ENCODE measurements at places on chromosomes 2 and 18.

GRCh38 chr18:45503990-45504389 lies 111.3 kb upstream of the SLC14A2 start:
- peak; percentile 63 for DNase-seq

- peak; percentile 66 for DNase-seq
Measured at GRCh38 chr2:226031647-226032501, 632.4 kb downstream of the NYAP2 start.

DNA sequence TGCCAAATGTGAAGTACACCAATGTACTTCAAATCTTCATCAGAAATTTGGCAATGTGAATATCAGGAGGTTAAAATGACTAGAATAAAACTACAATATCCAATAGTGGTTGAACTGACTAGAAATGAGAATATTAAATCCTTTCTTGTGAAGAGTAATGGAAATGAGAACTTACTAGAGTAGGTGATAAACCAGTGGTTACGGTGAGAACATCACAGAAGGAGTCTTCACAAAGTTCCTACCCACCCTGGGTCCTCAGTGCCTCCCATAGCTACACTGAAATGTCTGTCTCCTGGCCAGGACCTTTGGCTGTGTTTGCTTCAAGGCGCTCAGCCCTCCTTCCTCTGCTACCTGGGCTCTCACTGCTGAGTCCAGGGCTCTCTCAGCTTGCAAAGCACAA lies 289.7 kb downstream of the STK39 start:
- no peak for DNase-seq

DNA sequence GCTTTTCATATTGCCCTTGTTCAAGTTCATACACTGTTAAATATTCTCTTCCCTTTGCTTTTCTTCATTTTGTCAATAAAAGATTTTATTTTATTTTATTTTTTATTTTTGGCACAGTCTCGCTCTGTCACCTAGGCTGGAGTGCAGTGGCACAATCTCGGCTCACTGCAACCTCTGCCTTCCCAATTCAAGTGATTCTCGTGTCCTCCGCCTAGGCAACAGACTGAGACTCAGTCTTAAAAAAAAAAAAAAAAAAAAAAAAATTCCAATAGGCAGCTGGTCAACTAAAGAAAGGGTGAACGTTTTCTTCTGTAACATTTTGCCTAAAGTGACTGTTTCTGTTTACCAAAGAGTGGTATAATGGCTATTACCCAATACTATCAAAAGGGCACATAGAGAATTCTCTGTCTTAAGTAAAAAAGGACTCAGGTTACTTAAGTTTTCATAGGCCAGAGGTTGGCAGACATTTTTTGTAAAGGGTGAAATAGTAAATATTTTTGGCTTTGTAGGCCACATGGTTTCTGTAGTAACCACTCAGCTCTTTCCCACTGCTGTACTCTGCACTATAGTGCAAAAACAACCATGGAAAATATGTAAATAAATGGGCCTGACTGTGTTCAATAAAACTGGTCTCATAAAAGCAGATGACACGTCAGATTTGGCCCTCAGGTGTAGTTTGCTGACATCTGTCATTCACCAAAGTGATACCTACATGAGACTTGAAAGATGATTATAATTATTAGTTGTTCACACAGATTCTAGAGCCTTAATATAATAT lies 113.4 kb downstream of the MIB1 start:
- DNase-seq = no peak

DNA sequence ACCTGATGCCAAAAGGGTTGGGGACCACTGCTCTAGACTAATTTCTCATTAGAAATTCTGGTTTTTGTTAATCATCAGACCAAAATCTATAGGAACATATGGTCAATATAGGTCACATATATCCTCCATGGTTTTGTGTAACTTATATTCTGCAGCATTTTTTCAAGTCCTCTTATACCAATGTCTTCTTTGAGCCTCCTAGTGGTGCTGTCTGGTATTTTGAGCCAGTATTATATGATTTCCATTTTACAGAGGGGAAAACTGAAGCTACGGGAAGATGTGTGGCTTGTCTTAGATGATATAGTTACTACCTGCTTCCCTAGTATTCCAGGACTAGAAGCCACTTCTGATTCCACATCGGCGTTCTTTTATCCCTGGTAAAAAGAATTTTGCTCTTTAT lies 13.8 kb downstream of the MAPK4 start:
- no peak for DNase-seq

DNA sequence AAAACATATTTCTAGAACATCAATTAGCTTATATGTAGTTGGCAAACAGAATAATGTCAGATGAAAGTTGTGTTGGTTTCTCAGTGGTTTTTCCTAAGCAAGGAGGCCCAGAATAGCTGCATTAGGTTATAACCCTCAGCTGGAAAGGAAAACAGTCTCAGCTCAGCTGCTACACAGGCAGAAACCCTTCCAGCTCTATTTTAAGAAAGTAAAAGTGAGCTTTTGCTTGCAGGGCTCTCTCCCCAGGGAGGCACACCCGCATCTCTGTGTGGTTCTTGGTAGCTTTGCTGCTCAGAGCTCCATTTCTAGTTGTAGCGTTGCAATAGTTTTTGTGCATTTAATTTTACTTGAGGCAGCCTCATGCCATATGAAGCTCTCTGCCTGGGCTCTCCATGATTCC lies 54.6 kb downstream of the PIKFYVE start:
- DNase-seq = peak; percentile 41

DNA sequence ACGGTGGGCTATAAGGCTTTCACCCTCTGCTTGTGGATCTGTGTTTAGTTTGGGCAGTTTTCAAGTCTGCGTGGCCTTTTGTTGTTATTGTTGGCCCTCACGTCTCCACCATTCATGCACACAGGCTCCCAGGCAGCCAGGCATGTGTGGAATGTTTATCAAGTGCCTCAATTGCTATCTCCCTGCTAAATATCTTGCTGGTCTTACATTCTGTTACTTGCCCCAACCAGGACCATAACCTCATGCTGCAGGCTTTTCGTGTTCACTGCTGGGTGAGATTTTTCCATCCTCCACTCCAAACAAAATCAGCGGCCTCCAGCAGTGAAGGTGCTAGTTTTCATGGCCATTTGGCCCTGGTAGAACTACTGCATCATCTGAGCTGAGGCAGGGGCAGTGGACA lies 63.0 kb upstream of the DSC1 start:
- DNase-seq = no peak

DNA sequence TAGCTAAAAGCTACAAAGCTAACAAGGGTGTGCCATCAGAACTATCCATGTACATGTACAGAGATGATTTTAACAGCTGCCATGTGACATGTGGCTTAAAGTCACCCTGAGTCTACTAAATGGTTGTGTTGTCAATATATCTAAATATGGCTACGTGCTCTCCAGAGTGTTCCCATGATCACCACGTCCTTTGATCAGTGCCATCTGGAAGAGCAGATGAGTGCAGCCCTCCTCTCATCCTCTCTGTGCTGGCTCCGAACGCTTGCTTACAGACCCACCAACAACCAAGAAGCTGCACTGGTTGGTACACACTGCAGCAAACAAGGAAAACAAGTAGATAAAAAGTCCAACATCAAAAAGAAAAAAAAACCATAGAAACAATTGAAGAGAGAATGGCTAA lies 88.6 kb upstream of the NARS1 start:
- no peak for DNase-seq

DNA sequence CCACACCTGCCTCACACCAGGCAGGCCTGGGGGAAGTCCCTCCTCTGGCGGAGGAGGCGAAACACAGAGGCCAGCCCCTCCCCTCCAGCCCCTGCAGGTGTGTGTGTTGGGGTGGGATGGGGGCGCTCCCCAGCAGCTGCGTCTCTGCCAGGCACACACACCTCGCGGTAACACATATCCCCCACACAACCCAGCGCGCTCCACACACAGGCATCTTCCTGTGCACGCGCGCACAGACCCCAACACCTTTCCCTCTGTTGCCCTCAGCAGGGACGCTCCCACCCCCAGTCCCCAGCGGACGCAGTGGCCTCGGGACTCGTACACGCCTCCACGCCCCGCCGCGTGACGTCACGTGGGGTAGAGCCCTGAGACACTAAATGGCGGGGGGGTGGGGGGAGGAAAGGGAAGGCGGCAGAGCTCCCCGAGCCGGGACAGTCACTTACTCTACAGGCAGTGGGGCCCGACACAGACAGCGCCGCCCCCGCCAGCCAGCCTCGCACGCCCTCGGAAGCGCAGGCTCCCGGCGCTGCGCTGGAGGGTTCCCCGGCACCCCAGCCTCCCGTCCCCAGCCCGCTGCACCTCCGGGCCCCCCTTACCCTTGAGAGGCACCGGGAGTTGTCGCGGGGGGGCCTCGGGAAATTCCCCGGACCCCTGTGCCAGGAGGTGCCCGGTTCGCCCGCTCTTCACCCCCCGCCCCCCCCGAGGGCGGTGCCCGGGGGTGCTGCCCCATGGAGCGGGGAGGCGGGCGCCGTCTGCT lies at the start of gene WNT10A:
WNT10A (plus strand) TSS at position 751 of the 757 bp plus-strand sequence. CDS start 144 bp downstream, outside the sequence.
- no peak for DNase-seq

DNA sequence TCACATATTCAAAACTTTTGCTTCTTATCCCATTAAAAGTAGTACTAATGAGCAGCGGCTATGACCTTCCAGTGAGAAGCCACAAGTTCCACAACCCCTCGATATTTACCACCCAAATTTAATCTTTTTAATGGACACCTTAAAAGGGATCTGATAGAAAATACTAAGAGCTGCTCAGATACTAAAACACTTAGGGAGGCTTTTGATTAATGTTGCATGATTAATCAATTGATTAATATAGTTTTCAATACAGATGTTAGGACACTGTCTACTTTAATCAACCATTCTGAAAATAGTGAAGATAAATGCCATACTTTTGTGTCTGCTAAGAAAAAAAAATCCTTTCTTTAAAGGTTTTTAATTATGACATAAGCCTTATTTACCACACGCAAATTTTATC lies 1312.8 kb upstream of the ACVR2A start:
- DNase-seq = no peak

DNA sequence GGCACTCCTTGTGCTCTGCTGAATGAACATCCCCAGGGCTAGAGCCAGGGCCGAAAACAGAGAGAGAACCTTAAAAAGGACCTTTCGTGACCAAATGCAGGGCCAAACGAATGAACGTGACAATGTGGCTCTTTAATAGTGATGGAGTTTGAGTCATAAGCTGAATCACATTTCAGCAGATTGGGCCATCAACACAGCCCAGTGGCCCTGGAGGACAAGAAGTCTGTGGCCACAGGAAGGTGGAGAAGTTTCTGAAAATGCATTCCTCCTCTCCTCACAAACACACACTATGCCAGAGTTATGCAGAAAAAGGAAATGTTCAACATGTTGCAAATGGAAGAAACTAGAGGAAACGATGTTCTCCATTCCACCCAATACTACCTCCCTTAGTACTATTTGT lies 415.8 kb downstream of the HRH4 start:
- no peak for DNase-seq

GRCh38 chr2:212922701-212923100 lies 228.7 kb downstream of the IKZF2 start:
- no peak for DNase-seq

GRCh38 chr2:120831086-120831485 lies 95.4 kb downstream of the GLI2 start:
- no peak for DNase-seq

- no peak for DNase-seq
Measured at GRCh38 chr2:78070693-78071092, 548.5 kb upstream of the LRRTM4 start.

DNA sequence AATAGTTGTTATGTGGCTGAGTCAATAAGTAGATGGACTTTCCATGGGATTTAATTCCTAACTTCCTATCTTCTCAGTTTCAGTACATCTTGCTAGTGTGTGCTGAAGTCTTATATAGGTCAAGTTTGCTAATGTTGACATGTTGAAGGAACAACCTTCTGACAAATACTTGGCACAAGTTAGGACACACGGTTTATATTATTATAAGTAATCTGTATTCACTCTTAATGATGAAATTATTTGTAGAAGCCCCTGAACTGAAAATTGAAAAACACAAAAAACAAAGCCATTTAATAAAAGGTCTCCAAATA lies 19.2 kb downstream of the ARL5A start:
- DNase-seq = no peak

- DNase-seq = peak; percentile 87
Measured at GRCh38 chr18:10928772-10929373, 220.5 kb downstream of the PIEZO2 start.

DNA sequence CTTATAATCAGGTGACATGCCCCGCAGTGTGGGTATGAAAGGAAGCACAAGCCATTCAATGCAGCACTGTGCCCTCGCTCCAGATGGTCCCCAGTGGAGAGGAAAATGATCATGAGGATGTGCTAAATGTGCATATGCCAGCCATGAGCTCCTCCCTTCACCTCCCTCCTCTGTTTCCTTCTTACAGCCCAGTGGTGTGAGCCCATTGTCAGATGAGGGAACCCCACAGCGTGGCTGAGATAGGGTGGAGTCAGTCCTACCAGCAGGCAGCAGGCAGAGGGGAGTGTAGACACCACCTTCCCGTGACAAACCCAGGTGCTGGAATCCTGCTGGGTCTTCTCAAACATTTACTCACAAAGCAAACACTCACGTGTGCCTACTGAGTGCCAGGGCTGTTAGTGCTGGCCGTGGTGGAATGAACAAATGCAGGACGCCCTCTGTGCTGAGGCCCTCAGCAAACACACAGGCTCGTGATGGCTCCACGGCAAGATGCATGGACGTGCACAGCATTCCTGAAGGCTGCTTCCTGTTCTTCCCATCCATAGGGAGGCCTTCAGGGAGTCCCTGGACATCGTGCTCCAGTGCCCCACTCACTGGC lies 181.7 kb upstream of the TPO start:
- DNase-seq = no peak

- DNase-seq = no peak
Measured at GRCh38 chr2:43495727-43496126, 100.1 kb downstream of the THADA start.

DNA sequence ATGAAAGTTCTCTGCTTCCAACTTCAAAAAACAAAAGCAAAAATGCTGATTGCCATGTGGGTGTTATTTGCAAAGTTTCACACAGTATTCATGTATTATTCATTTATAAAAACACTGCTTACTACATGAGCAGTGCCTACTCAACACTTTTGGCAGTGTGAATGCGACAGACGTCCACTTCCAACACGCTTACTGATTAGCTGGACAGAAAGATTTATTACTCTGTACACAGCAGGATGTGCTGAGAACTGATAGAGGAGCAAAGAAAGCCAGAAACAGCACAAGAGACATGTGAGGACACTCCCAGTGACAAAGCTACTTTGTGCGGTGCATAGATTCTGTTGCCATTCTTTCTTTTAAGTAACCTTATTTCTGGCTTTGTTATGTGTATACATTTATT lies 258.8 kb downstream of the DLGAP1 start:
- DNase-seq = no peak

DNA sequence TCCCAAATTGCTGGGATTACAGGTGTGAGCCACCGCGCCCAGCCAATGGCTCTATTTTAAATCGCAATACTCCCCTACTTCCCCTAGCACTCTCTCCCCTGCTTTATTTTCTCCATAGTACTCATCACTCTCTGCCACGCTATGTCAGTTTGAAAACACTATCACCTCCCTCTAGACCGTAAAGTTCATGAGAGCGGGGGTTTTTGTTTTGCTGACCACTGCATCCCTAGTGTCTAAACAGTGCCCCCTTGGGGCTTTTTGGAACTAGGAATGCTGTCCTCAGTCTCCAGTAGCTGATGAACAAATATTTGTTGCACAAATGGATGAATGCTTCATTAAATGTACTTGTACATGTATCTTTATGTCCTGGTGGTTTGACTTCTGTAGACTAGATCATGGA lies 44.1 kb downstream of the ATOH8 start:
- no peak for DNase-seq
